Stimulated activated CD4-positive, alpha-beta T cell treated with anti-CD3 and anti-CD28 coated beads, TNF-alpha, amount 100 ng/mL, for 24 hours (primary cell): ENCODE measurements at places on chromosomes 12 and 14.

DNA sequence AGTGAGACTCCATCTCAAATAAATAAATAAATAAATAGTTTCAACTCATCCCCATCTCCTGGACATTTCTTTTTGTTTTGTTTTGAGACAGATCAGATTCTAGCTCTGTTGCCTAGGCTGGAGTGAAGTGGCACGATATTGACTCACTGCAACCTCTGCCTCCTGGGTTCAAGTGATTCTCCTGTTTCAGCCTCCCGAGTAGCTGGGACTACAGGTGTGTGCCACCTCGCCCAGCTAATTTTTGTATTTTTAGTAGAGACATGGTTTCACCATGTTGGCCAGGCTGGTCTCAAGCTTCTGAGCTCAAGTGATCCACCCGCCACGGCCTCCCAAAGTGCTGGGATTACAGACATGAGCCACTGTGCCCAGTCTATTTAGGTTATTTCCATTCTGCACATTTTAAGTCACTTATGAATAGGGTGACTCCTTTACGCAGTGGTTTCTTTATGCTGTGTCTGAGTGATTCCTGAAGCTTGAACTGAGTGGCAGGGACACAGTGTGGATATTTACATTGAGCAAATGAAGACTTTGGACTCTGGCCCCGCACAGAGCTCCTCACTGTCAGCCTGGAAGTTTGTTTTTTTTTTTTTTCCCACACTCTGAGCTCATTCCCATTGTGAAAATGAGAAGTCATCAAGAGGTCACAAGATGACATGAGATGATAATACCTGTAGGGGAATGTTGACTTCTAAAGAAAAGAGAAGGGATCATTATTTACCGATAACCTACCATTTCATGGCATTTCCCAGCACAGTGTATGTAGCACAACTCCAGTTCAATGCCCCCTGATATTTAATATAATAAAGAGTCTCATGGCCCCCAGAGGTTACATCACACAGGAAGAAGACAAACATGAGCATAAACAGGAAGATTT lies 72.6 kb downstream of the TBX3 start:
- DNase-seq, result no peak

- DNase-seq, result no peak
Measured at GRCh38 chr12:56278905-56279304, 12.2 kb downstream of the COQ10A start.

DNA sequence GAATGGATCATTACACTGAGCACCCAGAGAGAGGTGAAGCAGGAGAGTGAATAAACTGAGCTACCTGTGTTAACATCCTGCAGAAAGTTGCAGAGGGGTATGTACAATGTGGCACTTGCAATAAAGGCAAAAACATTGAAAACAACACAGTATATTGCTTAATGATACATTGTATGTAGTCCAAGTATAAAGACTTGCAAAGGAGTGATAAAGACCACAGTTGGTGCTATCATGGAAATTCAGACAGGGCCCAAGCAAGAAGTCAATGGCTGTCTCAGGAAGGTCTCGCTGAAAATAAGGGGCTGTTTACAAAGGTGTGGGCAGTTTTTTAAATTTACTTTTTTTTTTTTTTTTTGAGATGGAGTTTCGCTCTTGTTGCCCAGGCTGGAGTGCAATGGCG lies 10.0 kb downstream of the TMEM120B start:
- DNase-seq, result no peak

- DNase-seq, result no peak
Measured at GRCh38 chr14:102982852-102983470, 60.5 kb downstream of the AMN start.

- no peak for DNase-seq
Measured at GRCh38 chr14:20400965-20401593, 12.2 kb downstream of the TEP1 start.

GRCh38 chr12:48788854-48789775 lies at the start of gene ADCY6:
TSS of gene ADCY6 (minus strand) at chr12:48789089. CDS start at chr12:48783434, 5,655 bp downstream.
- DNase-seq, result no peak

GRCh38 chr14:44449680-44450079 lies 57.4 kb downstream of the FSCB start:
- DNase-seq, result no peak

GRCh38 chr14:103530390-103530789 lies 1.4 kb downstream of the TRMT61A start:
- DNase-seq, result no peak

- DNase-seq, result no peak
Measured at GRCh38 chr12:52828156-52828555, 6.0 kb downstream of the KRT79 start.

- DNase-seq, result no peak
Measured at GRCh38 chr14:91227183-91227628, 17.3 kb downstream of the GPR68 start.

GRCh38 chr12:123152833-123153232 lies 1.9 kb upstream of the PITPNM2 start:
- no peak for DNase-seq

DNA sequence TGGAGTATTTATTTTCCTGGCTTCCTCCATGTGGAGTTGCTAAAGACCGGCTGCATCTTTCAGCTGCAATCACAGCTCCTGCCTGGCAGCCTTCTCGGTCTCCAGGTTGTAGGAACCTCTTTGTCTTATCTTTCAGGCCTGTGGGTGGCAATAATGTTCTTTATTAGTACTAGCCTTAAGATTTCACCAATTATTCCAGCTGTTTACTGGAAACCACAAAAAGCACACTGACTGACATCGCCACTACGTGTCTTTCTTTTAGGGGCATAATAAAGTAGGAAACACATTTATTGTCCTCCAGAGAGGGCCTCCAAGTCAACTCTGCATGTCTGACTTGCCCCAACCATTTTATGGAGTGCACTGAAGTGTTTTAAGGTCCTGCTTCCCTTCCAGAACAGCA lies 1116.5 kb upstream of the TMEM132C start:
- no peak for DNase-seq

DNA sequence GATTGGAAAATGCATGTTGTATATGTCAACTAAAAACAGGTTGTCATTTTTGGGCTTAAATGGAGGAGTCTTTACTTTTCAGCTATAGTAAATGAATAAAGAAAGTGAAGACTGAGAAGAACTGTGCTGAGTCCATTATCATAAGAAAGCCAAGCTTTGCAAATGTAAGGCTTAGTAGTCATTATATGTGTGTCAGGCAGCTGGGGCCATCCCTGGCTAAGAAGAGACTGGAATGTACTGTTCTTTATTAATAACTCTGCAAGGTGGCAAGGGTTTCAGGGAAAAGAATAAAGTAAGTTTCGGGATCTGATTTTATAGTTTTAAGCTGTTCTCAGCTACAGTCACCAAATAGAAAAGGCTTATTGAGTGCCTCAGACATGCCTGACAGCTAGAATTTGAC lies 48.7 kb downstream of the SRGAP1 start:
- no peak for DNase-seq

DNA sequence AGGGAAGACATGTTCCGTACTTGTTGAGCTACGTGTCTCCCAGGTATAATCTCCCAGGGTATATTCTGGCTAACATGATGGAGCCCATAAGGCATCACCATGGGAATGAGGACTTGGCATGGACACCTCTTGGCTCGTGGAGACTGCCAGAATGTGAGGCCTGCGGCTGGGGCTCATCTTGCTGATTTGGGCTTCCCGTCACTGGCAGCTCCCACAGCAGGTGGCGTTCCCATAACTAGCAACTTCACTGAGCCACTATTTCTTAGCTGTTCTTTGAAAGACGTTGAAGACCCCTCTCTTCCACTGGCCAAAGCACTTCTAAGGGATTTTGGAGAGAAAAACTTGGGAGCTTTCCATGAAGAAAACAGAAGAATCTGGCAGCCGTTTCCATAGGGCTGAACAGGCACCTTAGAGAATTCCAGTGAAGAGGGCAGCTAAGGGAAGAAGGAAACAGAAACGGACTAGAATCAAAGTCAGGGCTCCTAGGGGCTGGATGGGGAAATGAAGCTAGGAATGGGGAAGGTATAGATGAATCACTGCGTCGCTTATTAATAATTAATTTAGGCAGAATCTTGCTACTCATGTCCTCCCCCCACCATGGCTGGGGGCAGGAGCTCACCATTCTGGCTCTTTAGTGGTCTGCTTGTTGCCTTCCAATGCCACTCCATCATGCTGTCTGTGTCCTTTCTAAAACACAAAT lies 39.7 kb upstream of the FOS start:
- no peak for DNase-seq

GRCh38 chr12:79001404-79001803 lies 136.8 kb downstream of the SYT1 start:
- no peak for DNase-seq
